ENCODE measurements at places on chromosomes 5 and 9. TPM values are rescaled to one million over a fixed set of nuclear protein-coding genes. Genes with fewer than 3 reads are reported as not detected.

DNA sequence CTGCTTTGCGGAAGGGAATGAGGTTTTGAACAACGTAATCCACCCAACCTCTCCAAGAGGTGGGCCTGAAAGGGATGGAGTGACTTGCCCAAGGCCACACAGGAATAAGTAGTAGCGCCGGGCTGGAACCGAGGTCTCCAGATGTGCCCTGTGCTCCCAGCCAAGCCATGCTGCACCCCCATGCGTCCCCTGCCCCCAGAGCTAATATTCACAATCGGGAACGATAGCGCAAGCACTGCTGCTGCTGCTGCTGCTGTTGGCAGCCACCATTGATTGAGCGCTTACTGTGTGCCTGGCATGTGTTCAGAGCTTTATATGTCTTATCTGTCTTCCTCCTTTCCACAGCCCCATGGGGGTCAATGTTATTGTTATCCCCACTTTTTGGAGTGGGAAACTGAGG is 43.9 kb downstream of the AMBP start:
- DNase-seq: no peak

DNA sequence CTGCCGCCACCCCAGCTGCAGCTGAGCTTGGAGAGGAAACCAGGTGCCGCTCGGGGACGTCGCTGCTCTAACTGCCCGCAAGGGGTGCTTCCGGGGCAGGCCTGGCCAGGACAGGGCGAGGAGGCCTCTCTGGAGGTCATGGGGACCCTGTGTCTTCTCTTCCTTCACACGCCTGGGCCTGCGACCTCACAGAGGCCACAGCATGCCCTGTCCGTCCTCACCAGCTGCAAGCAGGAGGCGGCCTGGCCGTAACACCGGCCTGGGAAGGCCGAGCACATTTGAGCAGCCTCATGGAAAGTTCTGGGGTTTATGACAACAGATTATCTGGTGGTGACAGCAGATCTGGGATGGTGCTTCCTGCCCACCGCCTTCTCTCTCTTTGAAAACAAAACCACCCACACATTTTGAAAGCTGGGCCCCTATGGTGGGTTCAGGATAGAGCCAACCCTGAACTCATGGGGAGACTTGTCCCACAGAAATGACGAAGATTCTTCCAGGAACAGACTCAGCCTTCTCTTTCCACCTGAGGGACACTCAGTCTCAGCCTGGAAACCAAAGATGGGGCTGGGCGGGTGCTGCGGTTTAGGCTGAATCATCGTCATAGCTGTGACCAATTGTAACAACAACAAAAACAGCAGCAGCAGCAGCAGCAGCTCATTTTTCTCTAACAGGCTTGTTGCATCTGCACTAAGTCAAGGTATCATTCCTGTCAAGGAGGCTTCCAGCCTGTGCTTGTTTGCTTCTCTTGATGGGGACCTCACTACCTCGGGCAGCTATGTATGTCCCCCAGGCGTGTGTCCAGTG is 99.6 kb upstream of the RAPGEF1 start:
- no peak for DNase-seq

The GGTA1 gene
- total RNA-seq: 7.4 TPM

The KIF20A gene
- total RNA-seq: 8.2 TPM

DNA sequence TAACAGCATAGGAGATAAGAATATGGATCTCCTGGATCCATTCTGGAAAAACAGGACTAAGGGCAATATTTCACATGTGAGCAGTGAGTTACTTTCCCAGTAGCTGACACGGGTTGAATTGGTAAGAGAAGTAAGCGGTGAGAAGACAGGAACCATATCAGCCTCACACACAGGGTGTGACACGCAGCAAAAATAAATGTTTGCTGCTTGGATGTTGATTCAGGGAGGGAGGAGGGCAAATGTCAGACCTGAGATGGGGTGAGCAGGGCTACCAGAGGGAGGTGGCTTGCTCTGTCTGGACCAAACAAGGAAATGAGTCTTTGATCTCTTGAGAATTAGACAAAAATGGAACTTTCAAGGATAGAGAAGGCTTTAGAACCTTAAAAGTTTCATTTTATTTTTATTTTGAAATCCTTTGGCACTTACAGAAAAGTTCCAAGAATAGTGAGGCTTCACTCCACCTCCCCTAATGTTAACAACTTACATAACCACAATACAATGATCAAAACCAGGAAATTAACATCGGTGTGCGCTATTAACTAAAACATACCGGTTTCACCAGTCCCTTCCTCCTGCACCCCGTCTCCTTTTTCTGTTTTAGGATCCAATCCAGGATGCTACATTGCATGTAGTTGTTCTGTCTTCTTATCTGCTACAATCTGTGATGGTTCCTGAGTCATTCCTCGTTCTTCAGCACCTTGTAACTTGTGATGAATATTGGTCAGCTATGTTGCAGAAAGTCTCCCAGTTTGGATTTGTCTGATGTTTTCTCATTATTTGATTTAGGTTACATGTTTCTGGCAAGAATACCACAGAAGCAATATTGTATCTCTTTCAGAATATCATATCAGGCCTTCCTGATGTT is 20.5 kb upstream of the ARHGEF28 start:
- no peak for DNase-seq

DNA sequence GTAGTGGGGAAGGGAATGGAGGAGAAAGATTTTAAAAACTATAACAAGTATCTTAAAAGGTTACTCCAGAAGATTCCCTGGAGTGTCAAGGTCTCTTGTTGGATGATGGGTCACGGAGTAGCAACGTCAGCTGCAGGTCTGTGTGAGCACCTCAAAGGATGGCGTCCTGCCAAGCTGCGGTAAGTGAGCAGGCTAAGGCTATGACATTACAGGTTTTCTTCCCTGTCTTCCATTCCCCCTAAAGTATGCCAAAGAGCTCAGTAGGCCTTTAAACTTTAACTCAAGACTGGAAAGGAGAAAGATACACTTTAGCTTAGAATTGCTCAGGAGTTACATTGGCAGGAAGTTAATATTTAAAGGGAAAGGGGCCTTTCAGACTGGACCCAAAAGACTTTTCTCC is 17.5 kb downstream of the SPOCK1 start:
- no peak for DNase-seq

DNA sequence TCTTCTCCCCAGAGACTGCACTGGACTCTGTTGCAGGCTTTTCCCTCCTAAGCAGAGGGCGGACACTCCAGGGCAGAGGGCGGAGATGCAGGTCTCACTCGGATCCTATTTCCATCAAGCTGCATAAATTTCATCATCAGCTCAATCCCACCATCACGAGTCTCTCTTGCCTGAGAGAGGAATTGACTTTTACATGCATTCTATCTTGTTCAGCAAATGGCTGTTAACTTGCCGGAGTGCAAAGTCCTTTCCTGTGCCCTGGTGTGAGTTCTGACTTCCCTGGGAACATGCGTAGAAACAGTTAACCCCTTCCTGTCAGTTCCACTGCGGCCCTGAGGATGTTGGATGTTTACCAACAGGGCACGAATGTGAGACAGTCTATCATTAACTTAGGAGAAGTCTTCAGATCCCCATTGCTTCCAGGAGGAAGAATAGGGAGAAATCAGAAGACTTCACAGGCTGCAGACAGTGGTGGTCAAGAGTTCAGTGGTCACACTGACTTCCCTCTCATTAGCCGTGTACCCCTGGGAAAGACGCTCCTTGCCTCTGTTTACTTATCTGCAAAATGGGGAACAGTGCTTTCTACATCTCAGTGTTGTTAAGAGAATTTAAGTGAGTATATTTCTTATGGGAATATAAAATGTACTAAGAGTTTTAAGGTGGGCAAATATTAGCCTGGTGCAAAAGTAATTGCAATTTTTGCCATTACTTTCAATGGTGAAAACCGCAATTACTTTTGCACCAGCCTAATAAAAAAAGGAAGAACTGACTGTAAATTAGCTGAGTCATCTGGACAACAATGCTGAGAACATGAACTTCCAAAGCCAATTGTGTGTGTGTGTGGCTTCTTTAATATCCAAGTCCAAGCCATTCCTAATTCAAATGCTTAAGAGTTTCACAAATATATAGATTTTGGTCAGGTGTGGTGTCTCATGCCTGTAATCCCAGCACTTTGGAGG is 248.0 kb downstream of the DRD1 start:
- no peak for DNase-seq

DNA sequence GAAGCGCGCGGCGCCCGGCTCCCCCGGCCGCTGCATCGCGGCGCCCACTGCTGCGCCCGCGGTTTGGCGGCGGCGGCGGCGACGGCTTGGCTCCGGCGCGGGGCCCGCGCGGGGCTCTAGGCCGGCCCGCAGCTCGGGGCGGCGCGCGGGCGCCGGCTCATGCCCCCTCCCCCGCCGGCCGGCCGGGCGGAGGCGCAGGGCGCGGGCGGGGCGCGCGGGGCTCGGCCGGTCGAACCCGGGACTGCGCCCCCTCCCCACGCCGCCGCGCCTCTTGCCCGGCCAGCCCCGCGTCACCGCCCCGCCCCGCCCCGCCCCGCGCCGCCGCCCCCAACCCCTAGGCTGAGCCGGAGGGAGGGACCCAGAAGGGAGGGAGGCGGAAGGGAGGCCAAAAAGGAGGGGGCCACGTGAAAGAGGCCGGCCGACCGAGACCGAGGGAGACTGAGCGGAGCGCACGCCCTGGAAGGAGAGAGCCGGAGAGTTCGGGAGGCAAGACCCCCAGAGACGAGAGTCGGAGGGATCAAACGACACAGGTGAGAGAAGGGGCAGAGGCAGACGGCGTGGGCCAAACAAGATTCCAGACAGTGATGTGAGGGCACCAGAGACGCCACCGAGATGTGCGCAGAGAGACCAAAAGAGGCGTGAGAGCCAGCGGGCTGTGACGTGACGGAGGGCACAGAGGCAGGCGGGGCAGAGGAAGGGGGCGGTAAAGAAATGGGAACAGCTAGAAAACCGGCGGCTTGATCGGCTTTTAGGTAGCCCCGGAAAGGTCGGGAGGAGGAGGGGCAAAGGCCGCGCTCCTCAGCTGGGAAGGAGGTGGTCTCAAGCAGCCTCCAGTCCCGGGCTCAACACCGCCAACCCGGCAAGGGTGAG is at the start of gene BARX1:
Gene BARX1, minus strand, starts transcription at position 245 of the 870 bp plus-strand sequence. Its CDS starts 209 bp downstream, at position 36.
- DNase-seq: no peak

DNA sequence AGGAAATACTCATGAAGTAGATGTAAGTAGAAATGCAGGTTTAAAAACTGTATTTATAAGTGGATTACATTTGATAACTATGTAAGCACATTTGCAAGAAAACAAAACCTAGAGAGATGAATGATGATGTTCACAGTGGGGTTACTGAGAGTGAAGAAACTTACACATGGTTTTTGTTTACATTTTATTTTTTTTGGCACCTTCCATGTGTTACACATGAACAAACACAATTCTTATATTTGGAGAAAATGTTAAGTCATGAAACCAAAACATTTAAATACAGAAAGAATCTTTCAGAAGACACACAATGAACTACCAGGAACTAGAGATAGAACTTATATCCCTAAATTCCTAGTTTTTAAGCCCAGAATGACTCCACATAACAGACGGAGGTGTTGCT is 51.5 kb upstream of the SPATA31E1 start:
- DNase-seq: no peak

- no peak for DNase-seq
These were observed 49.0 kb upstream of the DHFR start for GRCh38 chr5:80703747-80704146.

GRCh38 chr5:158852622-158853021 is 247.1 kb downstream of the EBF1 start:
- DNase-seq: no peak

The COL5A1 gene
- 185 TPM for total RNA-seq

DNA sequence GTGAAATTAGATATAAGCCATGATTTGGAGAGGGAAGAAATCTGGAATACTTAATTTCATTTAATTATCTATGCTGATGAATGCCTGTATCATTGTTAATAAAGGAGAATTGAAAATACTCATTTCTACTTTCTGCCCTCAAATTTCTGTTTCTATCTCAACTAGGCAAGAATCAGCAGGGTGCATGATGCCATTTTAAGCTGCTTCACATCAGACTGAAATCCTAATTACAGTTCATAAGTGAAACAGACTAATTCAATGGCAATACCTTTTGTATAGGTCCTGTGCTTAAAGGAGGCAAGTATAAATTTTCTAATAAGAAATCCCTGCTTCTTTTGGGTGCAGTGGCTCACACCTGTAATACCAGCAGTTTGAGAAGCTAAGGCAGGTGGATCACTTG is 22.3 kb upstream of the TAL2 start:
- no peak for DNase-seq

The PTGER4 gene
- 55.1 TPM for total RNA-seq

DNA sequence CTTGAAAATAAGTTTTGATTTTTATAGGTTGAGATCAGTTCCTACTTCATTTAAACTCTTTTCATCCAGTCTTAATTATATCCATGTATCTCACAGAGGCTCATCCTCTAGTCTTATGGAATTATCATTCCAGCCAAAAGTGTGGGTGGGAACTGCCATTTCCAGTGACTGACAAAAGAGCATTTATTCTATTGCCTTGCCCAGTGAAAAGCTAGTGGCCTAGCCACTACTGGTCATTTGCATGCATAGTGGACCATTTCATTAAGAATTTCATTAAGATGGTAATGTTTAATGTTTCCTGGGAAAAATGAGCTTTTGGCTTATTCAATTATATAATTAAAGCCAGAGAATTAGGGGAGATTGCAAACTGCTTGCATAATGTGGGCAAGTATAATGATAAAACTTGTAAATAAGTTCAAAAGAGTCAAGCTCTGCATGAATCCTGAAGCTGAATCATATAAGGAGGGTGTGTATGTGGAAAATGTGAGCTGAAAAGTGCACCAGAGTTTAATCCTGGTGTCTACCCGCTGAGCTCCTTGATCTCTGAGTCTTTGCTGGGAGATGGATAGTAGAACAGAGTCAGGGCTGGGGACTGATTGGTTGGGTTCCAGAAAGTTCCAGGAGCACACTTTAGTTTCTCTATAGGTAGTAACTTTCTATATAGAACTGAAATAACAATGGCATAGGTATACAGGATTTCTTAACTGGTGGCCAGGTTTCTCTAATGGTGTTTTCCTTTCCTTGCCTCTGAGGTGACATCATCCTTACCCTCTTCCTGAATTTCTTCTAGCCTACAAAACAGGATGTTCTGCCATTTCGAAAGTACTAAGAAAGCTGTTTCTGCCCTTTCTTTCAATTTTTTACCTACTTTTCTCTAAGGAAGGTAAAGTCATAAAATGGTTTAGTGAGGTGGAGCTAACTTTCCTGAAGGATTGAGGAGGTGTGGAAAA is 78.5 kb downstream of the KIF4B start:
- no peak for DNase-seq

The TEX48 gene
- total RNA-seq: not detected

DNA sequence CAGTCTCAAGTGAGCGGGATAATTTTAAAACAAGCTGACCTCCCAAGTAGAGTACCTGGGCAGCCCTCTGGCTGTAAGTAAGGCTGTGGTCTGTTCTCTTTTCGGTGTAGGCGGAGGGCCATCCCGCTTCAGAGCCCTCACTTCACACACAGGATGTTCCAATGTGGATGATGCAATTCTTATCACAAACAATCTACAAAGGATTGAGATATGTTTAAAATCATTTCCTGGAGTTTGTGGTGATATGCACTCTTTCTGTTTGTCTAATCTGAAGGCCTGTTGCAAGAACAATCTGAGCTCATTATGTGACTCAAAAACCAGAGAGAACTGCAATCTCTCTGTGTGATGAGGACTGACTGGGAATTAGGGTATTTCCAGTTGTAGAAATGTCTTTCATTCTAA is 42.5 kb downstream of the ITGA2 start:
- no peak for DNase-seq

The KCNV2 gene
- total RNA-seq: not detected
